ENCODE measurements at places on chromosomes 6 and 20.

DNA sequence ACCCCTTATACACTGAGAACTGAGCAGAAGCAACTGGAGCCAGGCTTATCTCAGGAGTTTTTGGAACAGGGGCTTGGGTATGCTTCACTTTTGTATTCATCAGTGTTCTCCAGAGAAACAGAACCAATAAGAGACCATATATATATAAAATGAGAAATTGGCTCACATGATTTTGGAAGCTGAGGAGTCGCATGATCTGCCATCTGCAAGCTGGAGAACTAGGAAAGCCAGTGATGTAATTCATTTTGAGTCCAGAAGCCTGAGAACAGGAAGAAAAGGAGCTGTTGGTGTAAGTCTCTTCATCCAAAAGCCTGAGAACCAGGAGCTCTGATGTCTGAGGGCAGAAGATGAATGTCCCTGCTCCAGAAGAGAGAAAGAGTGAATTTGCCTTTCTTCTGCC, 272.0 kb downstream of the SLC35F1 start:
- DNase-seq, result no peak

DNA sequence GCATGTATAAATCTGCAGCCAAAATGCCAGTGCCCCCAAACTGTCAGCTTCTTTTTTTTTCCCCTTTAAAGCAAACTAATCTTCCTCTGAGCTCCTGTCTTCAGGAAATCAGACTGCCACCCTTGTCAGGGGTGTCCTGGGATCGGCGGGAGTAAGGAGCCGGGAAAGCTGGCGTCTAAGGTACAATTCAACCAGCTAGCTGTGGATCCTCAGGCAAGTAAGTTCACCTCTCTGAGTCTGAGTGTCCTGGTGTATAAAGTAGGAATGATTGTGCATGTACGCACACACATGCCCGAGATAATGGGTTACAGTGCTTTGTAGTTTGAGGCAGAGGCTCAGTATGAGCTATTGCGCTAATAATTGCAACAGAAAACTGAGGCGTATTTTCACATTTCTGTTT, 98.3 kb downstream of the ANKRD60 start:
- no peak for DNase-seq

DNA sequence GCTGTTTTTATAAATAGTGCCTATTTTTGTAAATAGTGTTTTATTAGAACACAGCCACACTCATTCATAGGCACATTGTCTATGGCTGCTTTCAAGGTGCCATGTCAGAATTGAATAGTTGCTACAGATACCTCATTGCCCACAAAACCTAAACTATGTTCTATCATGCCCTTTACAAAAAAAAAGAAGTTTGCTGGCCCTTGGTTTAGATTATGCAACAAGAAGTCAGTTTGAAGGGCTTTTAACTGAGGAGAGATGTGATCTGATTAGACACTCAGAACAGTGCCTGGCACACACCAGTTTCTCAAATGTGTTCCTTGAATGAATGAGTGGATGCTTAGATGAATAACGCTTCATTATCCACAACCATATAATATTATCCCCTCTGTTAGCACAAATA, 366.1 kb downstream of the MAFB start:
- DNase-seq, result no peak

DNA sequence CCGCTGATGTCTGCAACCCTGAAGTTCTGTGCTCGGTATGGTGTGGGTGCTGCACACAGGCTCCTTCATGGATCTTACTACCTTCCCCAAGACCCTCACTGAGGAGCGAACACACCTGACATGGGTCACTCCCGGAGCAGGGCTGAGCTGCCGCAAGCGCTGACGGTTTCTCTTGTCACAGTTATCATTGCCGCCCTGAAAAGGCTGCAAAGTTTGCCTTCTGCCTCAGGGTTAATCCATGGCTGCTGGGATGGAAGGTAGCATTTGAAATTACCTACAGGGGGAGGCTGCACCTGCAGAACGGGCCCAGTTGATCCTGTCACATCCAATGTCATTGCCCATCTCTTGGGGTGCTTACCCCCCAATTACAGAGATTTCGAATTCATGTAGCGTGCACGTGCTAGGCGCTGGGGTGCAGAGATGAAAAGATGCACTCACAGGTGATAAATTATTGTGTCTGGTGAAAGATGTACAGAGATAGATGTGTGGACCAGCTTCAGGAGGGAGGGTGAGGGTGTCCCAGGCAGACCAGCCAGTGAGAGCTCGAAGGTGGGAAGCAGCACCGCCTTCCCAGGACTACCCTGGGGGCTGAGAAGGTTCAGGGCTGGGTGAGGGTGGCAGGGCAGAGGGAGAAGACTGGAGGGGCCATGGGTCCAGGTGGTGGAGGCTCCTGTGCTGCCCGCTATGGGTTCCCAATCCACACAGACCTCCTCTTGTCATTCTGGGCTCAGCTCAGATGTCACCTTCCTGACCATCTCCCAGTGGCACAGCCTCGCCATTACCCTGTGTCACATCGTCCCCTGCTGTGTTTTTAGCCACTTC, 120.1 kb downstream of the SYCP2 start:
- no peak for DNase-seq

GRCh38 chr6:140319209-140319608, 944.8 kb upstream of the CITED2 start:
- no peak for DNase-seq

- DNase-seq, result no peak
Measured at GRCh38 chr6:16108921-16109658, 19.8 kb upstream of the MYLIP start.

DNA sequence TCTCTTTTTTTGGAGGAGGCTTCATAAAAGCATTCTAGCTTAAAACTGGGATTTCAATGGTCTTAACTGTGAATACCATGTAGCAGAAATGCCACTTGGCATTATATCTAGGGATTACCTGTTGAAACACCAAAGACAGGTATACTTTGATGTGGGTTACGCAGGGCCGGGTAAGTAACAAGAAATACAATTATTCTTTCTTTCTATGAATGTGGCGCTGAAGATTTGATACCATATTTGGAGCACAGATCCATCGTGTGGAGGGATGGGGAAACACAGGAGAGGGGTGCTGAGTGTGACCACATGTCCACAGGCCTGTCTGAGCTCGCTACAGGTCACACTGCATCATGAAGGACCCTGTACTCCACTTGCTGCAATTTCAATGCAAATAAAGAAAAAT, 257.8 kb downstream of the GMPR start:
- DNase-seq, result no peak

GRCh38 chr6:79864001-79864400, 83.4 kb downstream of the ELOVL4 start:
- no peak for DNase-seq

DNA sequence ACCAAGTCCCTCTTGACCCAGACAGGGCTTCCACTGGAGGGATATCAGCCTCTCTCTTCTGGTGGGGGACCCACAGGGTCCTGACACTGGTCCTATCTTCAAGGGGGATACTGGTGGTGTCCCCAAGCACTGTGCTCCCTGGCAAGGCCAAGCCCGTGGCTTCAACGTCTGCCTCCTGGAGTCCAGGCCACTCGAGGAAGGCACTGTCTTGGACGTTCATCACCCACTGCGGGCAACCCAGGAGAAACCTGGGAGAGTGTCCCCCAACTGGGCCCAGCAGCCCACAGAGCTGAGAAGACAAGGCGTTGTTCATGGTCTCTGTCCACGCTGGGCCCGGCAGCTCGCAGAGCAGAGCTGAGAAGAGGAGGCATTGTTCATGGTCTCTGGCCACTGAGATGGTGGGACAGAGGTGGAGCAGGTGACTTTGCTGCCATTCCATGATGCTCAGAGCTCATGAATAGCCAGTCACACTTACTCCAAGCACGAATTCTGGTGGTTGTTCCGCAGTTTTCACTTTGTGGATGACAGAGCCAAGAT, 37.5 kb upstream of the FRMD1 start:
- DNase-seq, result no peak

- DNase-seq, result no peak
Measured at GRCh38 chr6:42292004-42292740, 74.5 kb upstream of the MRPS10 start.

DNA sequence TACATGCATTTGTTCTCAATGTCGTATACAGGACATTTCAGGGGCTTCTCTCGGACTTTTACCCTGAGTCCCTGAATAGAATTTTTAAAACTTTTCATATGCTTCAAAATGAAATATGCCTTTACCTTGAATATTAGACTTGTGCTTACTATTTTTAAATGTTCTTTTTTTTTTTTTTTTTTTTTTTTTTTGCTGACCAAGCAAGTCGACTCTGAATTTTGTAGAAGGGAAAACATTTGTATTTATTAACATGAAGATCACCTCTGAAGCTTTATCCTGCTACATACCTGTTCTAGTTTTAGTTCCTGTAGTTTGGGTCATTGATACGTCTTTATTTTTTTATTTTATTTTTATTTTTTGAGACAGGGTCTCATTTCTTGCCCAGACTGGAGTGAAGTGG, 39.7 kb upstream of the SAYSD1 start:
- no peak for DNase-seq

- no peak for DNase-seq
Measured at GRCh38 chr6:168054765-168055560, 24.0 kb downstream of the FRMD1 start.

- DNase-seq, result no peak
Measured at GRCh38 chr20:24492031-24492607, 22.7 kb downstream of the SYNDIG1 start.

GRCh38 chr6:5191222-5191621, 69.5 kb downstream of the LYRM4 start:
- no peak for DNase-seq

DNA sequence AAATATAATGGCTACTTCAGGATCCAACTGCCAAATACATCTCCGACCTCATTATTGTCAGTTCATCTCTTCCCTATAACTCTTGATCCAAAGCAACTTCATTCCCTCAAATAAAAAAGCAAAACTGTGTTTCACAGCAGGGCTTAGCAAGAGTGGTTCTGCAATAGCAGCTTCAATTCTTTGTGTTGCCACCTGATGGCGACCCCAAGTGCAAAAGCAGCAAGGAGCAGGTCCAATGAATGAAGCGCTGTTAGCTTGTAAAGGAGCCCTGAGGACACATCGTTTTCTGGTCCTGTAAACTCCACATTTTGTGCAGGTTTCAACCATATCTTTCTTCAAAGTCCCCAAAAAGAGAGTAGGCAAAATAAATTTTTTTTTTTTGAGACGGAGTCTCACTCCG, 19.6 kb downstream of the RTN4IP1 start:
- DNase-seq, result no peak

- DNase-seq, result no peak
Measured at GRCh38 chr20:20785226-20785625, 72.8 kb upstream of the RALGAPA2 start.

DNA sequence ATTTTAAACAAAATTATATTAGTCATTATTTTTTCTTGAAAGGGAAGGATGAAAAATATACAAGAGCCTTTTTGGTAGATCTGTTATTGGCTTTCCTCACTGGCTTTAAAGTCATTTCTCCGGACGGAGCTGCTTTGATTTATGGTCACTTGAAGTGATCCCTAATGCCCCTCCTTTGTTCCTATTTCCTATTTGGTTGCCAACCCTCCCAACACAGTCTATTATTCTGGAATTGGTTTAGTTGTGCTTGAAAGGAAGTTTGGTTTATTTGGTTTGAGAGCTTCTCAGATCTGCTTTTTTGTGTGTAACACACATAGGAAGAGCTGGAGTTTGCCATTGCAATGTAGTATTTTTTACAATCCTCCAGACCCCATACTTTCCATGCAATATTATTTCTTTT, 347.9 kb downstream of the RFPL4B start:
- no peak for DNase-seq

DNA sequence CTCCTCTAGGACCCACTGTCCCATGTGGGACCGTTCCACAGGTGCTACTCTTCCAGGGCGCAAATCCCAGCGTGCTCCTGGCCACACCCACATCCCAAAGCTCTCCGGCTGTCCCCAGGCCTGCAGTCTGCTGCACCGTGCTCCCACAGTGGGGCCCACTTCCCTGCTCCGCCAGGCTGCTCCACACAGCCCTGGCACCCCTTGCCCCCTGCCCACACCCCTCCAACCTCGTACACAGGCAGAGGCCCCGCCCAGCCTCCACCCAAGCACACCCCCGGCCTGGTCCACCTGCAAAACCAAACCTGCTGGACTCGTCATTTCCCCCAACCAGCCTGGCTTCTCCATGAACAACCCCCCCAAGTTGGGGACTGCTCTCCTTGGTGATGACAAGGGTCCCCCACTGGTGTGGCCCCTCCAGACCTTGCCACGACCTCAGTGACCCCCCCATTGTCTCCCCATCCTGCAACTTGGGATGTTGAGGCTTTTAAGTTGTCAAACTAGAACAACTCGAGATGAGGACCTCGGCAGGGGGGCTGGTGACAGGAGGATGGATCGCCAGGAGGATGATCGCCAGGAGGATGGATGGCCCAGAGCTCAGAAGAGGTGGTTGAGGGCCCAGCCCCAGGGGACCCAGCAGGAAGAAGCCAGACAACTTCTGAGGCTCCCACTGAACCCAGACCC, 27.1 kb downstream of the YTHDF1 start:
- no peak for DNase-seq

- DNase-seq, result no peak
Measured at GRCh38 chr6:113633638-113634037, 223.5 kb upstream of the MARCKS start.

DNA sequence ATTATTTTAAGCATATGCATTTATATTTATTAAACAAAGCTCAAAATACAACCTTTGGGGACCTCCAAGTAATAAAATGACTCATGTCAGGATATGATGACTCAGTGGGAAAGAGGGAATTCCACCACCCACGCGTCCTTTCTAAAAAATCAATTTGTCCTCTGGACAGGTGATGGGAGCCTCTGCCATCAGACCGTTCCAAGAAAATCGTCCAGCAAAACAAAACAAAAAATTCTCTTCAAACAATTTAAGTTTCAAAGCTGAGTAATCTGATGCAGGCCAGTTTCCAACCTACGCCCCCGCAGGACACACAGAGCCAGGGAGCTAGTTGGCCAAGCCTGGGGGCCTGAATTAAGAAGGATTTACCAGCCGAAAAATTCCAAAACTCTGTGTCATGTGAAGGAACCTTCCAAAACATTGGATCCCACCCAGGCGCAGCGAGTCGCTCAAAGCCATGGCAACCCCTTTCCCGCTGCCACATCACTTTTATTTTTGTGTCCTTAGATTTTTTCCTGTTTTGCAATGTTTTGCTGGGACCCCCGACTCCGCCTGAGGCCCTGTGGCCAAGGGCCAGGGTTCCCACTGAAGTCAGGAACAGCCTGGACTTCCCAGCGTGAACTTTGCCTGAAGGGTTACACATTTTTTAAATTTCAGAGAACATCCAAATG, 95.3 kb downstream of the NFATC2 start:
- DNase-seq, result no peak

GRCh38 chr20:47740121-47740861, 45.0 kb downstream of the SULF2 start:
- no peak for DNase-seq

- peak; percentile 47 for DNase-seq
Measured at GRCh38 chr6:135183002-135183531, 2.0 kb downstream of the MYB start.

GRCh38 chr6:122749451-122750050, 30.0 kb upstream of the FABP7 start:
- DNase-seq, result no peak

- no peak for DNase-seq
Measured at GRCh38 chr6:169851641-169852503, 100.5 kb downstream of the ERMARD start.

Data from activated effector memory CD4-positive, alpha-beta T cell treated with Interleukin-2 at 50 U/mL for 16 hours (primary cell).